ENCODE measurements at places on chromosomes 5 and 9. TPM values are rescaled to one million over a fixed set of nuclear protein-coding genes. Genes with fewer than 3 reads are reported as not detected.

Gene F12
- 4.6 TPM for polyA plus RNA-seq

GRCh38 chr5:135492319-135492626 is 40.1 kb upstream of the TIFAB start:
- DNase-seq, result no peak

DNA sequence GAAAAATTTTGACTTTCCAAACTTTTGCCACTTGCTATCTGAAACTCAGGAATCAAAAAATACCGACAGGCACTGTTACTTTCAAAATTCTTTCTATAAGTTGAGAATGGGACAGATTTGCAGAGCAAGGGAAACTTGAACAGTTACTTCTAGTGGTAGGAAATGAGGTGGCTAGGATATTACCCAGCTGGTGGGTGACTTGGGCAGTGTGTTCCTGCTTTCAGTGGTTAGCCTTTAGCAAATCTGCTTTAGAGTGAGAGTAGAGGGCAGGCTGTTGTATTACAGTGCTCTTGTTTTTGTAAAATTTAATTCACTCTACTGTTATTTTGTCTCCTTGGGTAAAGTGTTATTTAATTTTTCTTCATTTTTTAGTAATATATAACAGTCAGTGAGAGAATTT is 40.2 kb upstream of the ROPN1L start:
- no peak for DNase-seq

- no peak for DNase-seq
Measured at GRCh38 chr9:15295761-15296405, 11.1 kb downstream of the TTC39B start.

Gene ADAMTSL1
- polyA plus RNA-seq, result 16.5 TPM

Gene CSF1R
- polyA plus RNA-seq, result 13.8 TPM

Measured in right renal cortex interstitium (tissue), 3 donors.